ENCODE measurements at places on chromosomes 12 and 14. TPM values are rescaled to one million over a fixed set of nuclear protein-coding genes. Genes with fewer than 3 reads are reported as not detected.

The C14orf180 gene
- total RNA-seq, result 6.8 TPM

The LRRC10 gene
- total RNA-seq, result 0.10 TPM

The KERA gene
- 4.8 TPM for total RNA-seq

The FOXN4 gene
- 0.10 TPM for total RNA-seq

The PARP11 gene
- total RNA-seq, result 5.2 TPM

The RFLNA gene
- 8.8 TPM for total RNA-seq

The RILPL1 gene
- 7.9 TPM for total RNA-seq

The STXBP6 gene
- total RNA-seq, result 7.6 TPM

The UBR7 gene
- 33.8 TPM for total RNA-seq

The TPPP2 gene
- total RNA-seq, result not detected

The KRT72 gene
- total RNA-seq, result 12.0 TPM

The SUPT16H gene
- 58.1 TPM for total RNA-seq

The AICDA gene
- 0.20 TPM for total RNA-seq

The TAS2R8 gene
- not detected for total RNA-seq

The CPSF6 gene
- total RNA-seq, result 46.6 TPM

The RAN gene
- 163 TPM for total RNA-seq

The PMCH gene
- total RNA-seq, result not detected

The PPFIA2 gene
- 1.6 TPM for total RNA-seq

The HOMEZ gene
- total RNA-seq, result 4.0 TPM

The NR1H4 gene
- total RNA-seq, result 0.39 TPM

The FICD gene
- total RNA-seq, result 2.2 TPM

The ST8SIA1 gene
- 6.0 TPM for total RNA-seq

The ATG2B gene
- 41.9 TPM for total RNA-seq

The PRPF40B gene
- 10.4 TPM for total RNA-seq

The CLEC2B gene
- 18.7 TPM for total RNA-seq

The MMP17 gene
- total RNA-seq, result 8.5 TPM

The RFX4 gene
- not detected for total RNA-seq

The PRICKLE1 gene
- total RNA-seq, result 34.7 TPM

The SERPINA3 gene
- total RNA-seq, result 14.0 TPM

The OAS2 gene
- total RNA-seq, result 2.2 TPM

The LYZ gene
- total RNA-seq, result 148 TPM

The STON2 gene
- 28.7 TPM for total RNA-seq

The RIN3 gene
- 8.2 TPM for total RNA-seq

The SPTSSA gene
- 21.4 TPM for total RNA-seq

The PRPH gene
- 0.99 TPM for total RNA-seq

The STYK1 gene
- 0.39 TPM for total RNA-seq

Data from skin of body (tissue), 3 donors.